Vagina (tissue), 2 donors: ENCODE measurements at places on chromosomes 16 and 17.

- DNase-seq: no peak
These were observed 20.3 kb upstream of the MC1R start for GRCh38 chr16:89898201-89898967.

DNA sequence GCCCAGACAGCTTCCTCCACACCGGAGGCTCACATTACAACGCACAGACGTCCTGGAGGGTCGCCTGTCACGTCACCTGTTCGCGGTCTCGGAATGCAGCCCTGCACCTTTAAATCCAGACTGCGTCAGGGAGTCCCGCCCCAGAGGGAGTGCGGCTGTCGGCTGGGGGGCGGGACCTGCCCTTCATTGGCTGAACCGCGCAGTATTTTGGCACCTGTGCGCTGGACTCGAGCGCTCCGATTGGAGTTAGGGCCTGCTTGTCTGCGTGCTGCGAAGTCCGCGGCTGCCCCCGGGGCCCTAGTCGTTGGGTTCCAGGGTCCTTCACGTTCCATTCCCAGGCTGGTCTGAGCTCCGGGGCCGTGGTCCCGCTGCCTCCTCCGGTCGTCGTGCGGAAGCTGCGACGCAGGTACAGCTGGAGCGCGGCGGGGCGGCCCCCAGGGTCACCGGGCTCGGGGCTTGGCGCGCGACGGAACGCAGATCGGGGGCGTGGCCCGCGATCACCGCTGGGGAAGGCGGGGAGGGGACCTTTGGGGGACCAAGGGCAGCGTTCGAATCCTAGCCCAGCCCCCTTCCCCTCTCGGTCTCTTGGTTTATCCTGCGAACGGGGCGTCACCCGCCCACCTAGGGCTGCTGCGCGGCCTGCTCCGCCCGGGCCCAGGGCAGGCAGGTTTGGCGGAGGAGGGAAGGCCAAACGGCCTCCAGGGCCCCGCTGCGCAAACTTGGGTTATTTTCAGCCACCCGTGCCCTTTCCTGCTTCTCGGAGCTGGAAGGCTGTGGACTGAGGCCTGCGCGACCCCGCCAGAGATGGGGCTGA lies at the start of gene MIEF2:
Gene MIEF2, plus strand, starts transcription at position 331 of the 814 bp plus-strand sequence. CDS start 2,059 bp downstream, outside the sequence.
- DNase-seq: peak; percentile 96

- DNase-seq: no peak
These were observed 994 bp downstream of the IGFBP4 start for GRCh38 chr17:40443988-40444899.

DNA sequence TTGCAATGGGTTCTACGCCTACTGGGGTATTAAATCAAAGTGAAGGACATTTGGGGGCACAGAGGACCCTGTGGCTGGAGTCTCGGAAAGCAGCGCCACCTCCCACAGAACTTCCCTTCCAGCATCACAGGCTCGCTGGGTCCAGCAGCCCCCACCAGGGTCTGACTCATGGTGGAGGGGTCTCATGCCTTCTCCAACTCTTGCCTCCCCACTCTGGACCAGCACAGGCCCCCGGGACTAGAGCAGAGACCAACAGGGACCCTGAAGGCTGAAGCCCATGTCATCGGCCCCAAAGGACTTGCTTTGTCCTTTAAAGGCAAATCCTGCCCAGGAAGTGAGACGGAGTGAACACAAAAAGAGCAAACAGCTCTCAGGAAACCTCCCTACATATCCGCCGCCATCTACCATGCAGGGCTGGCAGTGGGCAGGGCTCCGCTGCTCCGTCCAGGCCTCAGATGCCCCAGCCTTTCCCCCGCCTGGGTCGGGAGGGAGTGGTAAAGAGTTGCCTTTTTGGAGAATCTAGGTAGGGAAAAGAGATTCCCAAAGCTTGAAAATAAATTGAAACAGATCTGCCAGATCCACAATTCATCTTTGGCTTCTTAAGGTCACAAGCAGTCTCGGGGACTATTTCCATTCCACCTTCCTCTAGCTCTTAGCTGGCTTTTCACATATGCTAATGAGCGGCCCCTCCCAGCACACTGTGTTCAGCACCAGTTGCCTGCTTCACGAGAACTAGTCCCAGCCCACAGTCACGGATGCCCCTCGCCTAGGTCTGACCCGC lies 2.1 kb upstream of the GPRC5C start:
- no peak for DNase-seq

- no peak for DNase-seq
These were observed 97.3 kb upstream of the CHMP6 start for GRCh38 chr17:80894439-80894721.

- DNase-seq: no peak
These were observed 29.4 kb downstream of the IRF8 start for GRCh38 chr16:85928401-85928820.
